ENCODE measurements at places on chromosomes 3 and 15.

- no peak for DNase-seq
Observed at GRCh38 chr15:93105485-93105884, 16.5 kb upstream of the RGMA start.

DNA sequence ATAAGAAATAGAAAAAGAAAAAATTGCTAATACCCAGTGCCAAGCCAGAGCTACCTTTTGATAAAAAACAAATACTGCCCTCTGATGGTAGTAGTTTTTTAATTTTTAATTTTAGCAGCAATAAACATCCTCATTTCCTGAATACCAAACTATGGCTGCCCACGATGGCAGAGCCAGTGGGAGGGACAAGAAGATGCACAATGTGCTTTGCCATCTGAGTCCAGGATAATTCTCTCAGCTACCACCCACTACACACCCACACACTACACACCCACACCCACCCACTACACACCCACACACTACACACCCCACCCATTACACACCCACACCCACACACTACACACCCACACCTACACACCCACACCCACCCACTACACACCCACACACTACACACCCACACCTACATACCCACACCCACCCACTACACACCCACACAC, 17.8 kb downstream of the CEP19 start:
- DNase-seq: no peak

DNA sequence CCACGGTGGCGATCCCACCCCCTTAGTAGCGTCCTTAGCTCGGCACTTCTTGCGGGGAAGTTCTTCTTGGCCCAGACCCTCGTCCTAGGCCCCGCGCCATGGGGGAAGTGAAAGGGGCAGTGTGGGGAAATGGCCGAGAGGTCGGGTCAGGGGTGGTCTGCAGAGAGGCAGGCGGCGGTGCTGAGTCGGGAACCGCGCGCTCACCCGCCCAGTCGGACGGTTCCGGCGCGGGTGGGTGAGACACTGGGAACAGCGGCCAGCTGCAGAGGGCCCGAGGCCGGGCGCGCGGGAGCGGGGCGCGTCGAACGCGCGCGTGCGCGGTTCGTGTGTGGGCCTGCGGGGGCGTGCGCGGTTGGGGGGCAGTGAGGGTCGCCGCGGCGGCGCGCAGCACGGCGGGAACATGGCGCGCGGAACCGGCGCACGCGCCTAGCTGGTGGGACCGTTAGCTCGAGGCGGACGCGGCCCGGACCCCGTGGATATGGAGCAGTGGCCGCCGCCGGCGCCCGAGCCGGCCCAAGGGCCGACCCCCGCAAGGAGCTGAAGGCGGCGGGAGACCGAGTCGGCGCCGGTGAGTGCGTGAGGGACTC, 246.9 kb downstream of the GOLGA6L6 start:
- no peak for DNase-seq

DNA sequence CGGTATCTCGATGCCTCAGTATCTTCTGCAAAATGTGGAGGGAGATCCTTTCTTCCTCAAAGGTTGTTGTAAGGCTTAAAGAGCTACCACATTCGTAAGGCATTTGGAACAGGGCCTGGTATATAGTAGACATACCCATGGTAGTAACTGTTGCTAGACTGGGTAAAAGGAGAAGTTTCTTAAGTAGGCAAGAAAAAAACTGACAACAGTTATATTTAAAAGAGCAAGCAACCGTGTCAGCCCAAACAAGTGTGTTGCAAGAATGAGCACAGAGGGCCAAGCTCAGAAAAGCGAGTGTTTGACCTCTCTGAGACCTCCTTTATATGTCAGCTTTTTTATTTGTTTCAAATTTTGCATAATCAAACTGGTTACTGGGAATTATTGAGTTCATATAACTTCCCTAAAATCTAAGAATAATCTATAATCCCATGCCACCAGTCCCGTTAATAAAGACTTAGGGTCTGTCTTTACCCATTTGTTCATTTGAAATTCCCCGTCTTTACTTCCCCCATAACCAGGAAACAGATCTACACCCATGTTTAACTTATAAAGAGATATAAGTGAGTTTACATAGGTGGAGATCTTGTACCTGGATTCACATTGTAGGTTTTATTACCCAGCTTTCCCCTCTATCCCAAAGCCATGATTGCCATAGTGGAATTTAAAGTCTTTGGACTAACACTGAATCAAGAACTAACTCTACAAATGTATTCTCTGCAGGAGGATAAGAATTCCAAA, 7.3 kb downstream of the B3GNT5 start:
- DNase-seq: no peak

DNA sequence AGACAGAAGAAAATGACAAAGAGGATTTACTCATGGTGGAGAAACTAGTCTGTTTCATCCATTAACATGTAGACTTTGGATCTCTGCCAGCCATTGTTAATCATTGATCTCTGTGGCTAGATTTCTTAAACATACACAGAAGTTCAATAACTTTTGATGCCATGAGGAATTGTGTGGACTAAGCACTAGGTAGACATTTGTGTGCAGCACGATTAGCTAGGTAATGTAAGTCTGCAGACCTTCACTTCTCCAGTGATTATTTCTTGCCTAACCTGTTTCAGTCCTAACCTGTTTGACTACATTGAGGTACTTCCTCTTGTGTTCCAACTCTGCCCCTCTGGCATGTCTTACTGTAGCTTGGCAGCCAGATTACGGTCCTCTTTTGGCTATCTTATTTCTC, 928.5 kb upstream of the ROBO1 start:
- DNase-seq: no peak

- DNase-seq: peak; percentile 1
Observed at GRCh38 chr3:58038675-58039292, 30.6 kb downstream of the FLNB start.

- DNase-seq: no peak
Observed at GRCh38 chr3:52527732-52528585, 5.7 kb downstream of the NT5DC2 start.

- no peak for DNase-seq
Observed at GRCh38 chr15:51758645-51759044, 7.2 kb downstream of the TMOD2 start.

- DNase-seq: no peak
Observed at GRCh38 chr3:108031895-108032294, 58.9 kb downstream of the CD47 start.

GRCh38 chr3:131543714-131544113, 40.9 kb upstream of the MRPL3 start:
- DNase-seq: no peak

DNA sequence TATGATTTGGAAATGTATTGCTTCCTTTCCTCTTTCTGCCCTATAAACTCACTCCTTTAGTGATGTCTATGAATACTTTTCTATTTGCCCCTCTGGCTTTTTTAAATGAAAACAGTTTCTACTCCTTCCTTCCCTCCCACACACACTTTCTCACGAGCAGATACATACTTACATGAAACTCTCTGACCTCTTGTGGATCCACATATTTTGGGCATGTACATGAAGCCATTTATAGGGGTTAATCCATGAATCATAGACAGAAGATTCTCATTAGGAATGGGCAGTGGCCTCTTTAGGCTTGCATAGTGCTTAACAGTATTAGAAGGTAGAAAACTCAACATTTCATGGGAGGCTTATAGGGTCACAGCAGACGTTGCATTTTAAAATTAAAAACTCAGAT, 24.8 kb downstream of the ANAPC13 start:
- no peak for DNase-seq

DNA sequence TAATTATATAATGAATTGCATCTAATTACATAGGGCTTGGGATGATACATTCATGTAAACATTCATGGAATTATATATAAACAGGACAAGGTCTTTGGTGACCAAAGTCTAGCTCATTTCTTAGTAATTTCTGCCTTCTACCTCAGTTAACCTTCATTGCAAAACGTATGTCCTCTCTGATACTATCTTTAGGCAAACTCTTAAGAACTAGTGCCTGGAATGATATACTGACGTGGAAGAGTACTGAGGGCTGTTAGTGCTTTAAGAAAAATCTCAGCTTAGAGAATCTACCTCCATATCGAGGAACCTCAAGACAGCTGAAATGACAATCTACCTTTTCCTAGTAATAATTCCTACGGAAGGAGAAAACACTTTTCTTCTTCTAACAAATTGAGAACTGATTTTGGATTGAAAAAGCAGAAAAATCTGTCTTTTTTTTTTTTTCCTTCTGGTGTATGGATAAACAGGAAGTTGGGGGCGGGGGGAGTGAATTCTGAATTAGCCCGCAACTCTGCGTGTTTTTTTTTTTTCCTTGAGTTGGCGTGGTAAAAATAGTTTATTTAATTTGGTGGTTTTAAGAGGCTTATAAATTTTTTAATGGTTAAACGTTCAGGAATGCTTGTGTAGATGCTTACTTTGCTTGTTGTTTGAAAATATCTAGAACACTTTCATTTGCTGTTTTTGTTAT, 43.2 kb downstream of the RARB start:
- no peak for DNase-seq

DNA sequence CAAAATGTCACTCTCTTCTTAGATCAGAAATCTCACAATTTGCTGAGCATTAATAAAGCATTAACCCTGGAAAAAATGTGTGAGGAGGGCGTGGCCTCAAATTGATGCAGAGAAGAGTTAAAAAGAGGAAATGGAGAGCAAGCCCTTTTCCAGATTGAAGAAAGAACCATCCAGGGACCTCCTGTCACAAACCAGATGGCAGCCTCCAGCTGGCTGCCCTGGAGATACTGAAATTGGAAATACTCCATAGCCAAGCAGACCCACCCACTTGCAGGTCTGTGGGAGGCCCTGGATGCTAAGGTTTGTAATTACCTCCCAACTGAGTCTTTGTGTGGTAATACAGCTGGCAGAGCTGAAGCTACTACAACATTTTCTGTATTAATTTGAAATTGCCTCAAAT, 214.9 kb downstream of the IL20RB start:
- DNase-seq: no peak

DNA sequence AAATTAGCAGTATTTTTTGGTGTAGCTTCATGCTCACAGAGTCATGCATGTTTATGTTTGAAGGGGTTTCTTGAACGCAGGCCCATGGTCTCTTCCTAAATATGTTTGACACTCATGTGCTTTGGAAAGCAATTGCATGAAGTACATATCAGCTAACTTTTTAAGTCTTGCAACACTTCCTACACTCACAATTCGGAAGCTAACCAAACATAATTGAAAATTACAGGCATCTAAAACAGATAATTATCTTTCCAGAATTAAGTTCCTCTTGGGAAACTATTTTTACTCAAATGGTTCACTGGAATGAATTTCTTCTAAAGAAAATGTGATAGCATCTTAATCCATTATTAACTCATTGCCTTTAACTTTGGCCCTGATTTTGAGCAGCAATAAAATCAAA, 438.9 kb downstream of the RAP2B start:
- no peak for DNase-seq

DNA sequence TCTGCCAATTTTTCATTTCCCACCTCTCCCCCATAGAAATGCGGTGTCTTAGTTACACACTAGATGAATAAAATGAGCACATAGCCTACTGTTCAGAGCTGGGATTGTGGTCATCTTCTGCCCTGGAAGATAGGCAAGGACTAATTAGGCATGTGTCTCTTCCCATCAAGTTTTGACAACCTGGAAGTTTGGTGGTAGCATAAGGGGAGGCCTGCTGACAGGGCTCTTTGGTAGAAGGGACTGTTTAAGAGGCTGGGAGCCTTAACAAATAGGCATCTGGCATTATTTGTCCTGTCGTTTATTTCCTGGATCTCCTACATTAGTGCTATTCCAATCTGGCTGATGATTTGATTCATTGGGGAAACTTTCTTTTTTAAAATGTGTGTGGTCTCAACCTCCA, 512.3 kb downstream of the ZNF385D start:
- DNase-seq: no peak

GRCh38 chr3:111802163-111802625, 56.9 kb upstream of the PHLDB2 start:
- no peak for DNase-seq

- no peak for DNase-seq
Observed at GRCh38 chr3:52851348-52851747, 16.5 kb upstream of the MUSTN1 start.

GRCh38 chr3:78287085-78287484, 1247.2 kb downstream of the ROBO2 start:
- no peak for DNase-seq

DNA sequence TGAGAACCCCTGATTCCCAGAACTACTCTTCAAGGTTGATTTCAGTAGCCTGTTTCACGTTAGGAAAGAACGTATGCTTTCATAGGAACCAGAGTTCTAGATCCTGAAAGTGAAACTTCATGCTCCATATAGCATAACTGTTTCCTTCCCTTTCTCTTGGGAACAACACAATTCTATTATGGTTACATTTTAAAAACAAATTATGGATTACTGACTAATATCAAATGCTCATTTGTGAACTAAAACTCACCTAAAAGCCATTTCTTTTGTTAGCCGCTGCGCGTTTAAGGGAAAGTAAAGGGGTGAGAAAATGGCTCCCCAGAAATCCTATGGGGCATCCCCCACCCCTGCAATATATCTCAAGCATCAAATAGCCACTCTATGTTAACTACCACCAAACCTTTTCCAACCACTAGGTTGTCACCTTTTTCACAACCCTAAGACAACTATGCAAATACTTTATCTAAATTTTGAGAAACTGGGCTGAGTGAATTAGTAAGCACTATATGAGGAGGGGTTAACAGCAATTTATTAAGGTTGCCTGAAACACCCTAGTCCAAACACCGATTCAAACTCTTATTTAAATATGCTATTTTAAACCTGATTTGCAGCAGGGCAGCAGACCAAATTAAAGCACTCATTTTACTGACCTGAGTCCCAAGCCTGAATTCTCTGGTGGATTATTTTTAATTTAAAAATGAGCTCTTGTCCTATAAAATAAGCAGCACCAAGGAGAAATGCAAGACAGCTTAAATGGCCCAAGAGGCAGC, 2.4 kb downstream of the SIAH2 start:
- no peak for DNase-seq

- DNase-seq: no peak
Observed at GRCh38 chr3:98359993-98360675, 6.5 kb downstream of the OR5K4 start.

DNA sequence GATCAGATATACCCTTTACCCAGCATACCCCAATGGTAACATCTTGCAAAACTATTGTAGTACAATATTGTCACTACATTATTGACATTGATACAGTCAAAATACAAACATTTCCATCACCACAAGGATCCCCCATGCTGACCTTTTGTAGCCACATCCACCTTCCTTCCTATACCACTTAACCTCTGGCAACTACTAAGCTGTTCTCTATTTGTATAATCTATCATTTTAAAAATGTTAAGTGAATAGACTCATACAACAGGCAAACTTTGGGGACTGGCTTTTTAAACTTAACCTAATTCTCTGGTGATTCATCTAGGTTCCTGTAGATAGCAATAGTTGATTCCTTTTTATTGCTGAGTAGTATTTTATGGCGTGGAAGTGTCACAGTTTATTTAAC, 29.6 kb upstream of the IFT57 start:
- no peak for DNase-seq

DNA sequence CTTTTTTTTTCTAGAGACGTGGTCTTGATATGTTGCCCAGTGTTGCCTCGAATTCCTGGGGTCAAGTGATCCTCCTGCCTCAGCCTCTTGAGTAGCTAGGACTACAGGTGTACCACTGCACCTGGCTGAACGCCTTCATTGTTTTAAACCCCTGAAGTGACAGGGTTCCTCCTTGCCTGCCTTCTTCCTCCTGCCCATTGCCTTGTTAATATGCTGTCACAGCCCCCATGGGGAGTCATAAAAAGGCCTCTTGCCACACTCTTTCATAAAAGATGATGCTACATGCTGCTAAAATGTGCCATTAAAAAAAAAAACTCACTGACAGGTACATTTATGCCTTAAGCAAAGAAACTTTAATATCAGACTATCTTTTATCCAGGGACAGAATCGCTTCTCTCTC, 116.8 kb upstream of the SKOR1 start:
- no peak for DNase-seq

- no peak for DNase-seq
Observed at GRCh38 chr3:67724434-67724833, 70.0 kb upstream of the SUCLG2 start.
